ENCODE measurements at places on chromosomes 6 and 20.

DNA sequence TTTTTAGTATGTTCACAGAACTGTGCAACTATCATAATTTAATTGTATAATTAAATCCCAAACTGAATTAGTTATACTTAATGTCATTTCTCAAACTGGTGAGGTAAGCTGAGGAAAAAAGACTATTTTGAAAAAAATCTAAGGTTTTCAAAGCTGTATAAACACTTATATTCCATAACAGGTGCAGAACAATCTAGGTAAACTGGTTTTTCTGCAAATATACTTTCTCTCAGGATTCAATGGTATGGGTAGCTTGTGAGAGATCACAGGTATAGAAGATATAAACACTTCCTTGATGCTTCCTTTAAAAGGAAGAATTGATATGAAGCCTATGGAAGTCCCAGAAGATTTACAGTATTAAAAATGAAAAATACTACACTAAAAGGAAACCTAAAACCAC lies 33.7 kb downstream of the NOL7 start:
- DNase-seq, result no peak

DNA sequence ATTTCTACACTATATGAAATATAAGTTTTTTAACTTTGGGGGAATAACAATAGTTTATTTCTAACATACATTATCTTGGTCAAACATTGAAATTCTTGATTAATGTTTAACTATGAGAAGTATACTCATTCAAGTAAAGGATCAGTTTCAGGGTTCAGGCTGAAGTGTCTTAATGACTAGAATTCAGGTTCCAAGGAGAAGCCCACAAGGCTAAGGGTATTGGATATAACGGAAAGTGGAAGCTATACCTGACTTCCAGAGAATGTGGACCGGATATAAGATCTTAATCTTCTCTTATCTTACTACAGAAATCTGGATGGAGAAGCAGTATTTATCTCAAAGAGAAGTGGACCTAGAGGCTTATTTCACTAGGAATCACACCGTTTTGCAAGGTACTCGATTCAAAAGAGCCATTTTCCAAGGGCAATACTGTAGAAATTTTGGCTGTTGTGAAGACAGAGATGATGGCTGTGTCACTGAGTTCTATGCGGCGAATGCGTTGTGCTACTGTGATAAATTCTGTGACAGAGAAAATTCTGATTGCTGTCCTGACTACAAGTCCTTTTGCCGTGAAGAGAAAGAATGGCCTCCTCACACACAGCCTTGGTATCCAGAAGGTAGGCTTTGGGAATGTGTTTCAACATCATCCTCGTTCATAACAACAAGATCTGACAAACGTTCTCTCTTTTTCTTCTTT lies at the start of gene TINAG:
Gene TINAG, plus strand, starts transcription at position 153 of the 697 bp plus-strand sequence. Its CDS starts 110 bp downstream, at position 263.
- no peak for DNase-seq

- no peak for DNase-seq
These were observed 6.4 kb downstream of the FUCA2 start for GRCh38 chr6:143505111-143505510.

DNA sequence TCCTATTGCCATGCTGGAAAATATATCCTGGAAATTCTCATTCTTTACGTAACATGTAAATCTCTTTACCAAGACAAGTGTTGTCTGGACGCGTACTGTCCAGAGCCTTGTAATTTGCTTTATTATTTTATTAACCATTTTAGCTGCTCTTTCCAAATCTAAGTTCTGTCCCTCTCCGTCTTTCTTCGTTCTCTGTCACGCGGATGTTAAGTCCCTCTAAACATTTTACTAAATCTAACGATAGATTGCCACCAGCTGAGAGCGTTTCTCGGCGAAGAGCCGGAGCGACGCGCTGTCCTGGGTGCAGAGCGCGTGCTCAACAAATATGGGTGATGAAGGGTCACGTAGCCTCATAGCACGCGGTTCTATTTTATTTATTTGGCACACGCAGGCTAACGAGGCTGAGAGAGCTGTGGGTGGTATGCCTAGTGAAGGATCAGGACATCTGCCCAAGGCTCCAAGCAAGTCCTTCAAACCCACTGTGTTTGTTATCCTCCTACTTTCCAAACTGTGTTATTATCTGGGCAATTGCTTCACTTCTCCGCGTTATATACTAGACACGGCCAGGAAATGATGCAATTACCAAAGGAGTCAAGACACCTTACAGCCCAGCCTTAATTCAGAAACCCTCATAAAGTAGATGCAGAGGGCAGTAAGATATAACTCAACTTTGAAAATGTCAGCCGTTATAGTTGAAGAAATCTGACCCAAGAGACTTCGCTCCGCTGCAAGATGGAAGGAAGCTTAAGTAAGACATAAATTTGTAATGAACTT lies 10.0 kb upstream of the NCOA7 start:
- DNase-seq, result peak; percentile 80

DNA sequence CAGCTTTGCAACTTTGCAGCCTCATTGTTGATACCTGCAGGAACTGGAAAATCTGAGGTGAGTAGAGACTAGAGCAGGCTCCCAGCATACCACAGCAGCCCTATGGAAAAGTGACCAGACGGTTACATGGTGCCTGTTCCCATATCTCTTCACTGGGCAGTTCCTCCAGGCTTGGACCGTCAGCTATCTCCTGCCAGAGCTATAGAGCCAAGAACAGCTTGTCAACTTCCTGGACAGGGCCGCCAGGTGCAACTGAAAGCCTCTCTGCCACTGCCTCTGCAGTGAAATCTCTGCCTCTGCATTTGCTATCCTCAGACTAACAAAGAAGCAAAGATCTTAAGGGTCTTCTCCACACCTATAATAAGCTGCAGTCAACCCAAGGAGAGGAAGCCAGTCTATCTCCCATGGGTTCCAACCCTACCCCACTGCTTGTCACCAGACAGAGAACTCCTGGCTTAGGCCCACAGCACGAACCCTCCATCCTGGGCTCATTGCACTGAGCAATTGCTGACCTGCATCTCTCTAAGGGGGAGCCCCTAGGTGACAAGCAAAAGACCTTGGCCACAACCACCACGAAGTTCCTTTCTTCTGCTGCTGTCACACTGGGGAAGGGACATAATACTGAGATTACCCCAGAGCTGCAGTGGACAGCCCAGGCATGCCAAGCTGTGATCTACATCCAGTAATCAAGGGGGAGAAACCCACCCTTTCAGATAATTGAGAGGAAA lies 60.1 kb upstream of the KHDRBS2 start:
- no peak for DNase-seq

DNA sequence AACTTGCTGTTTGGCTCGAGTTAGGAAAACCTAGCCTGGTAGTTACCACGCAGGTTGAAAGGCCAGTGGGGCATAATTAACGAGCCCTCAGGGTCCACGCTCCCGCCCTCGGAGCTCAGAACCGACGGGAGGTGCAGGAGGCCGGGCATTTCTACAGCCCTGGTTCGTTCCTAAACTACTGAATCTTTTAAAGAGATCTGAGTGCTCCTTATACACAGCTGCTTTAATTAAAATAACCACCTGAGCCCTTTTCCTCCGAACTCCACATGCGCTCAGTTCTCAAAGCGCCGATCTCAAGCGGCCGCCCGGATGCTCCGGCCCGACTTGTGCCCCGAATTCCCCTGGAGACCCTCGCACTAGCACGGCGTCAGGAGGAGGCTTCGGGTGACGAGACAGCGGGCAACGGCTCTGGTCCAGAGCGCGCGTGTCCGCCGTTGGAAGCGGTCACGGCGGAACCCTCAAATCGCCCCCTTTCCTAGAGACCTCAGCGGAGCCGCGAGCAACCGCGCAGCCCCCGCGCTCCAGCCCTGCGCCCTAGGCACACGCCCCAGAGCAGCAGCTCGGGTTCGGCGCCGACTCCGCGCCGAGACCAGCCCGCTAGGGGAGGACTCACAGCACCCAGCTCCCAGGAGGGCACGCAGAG lies 397 bp downstream of the WDR27 start:
- no peak for DNase-seq

GRCh38 chr20:3092611-3093379 lies 8.3 kb upstream of the AVP start:
- no peak for DNase-seq

DNA sequence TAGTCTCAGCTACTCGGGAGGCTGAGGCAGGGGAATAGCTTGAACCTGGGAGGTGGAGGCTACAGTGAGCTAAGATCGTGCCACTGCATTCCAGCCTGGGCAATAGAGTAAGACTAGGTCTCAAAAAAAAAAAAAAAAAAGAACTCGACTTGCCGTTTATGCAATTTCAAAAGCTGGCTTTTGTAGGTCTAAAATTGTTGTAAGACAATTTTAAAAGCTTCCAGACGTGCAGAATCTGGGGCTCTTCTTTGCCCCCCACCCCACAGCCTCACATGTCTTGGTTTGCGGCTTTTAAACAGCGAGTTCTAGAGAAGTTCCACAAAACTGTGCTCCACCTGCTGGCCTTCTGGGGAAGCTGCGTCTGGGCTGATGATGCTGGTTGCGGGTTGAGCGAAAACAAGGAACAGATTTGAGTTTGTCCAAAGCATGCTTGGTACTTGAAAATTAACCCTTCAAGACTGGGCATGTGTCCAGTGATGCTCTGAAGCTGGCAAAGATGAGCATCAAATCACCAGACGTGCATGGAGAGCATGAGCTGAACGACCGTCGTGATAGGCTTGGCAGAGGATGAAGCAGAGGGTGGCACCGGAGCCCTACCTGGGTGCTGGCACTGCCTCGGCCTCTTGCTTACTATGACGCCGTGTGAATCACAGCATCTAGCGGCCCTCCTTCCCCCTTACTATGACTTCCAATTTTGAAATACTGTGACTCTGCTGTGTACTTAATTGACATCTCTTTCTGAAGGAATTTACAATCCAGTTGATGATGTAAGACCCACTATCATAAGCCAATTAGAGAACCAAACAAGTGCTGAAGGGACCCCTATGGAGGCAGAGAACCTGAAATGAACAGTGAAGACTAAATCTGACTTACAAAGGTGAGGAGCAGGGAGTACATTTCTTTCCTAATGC lies 171.4 kb downstream of the GMPR start:
- DNase-seq, result peak; percentile 1

All from NCI-H510A treated with DMSO at 0.1 percent for 48 hours (cell line).